ENCODE measurements at places on chromosomes 12 and 14.

DNA sequence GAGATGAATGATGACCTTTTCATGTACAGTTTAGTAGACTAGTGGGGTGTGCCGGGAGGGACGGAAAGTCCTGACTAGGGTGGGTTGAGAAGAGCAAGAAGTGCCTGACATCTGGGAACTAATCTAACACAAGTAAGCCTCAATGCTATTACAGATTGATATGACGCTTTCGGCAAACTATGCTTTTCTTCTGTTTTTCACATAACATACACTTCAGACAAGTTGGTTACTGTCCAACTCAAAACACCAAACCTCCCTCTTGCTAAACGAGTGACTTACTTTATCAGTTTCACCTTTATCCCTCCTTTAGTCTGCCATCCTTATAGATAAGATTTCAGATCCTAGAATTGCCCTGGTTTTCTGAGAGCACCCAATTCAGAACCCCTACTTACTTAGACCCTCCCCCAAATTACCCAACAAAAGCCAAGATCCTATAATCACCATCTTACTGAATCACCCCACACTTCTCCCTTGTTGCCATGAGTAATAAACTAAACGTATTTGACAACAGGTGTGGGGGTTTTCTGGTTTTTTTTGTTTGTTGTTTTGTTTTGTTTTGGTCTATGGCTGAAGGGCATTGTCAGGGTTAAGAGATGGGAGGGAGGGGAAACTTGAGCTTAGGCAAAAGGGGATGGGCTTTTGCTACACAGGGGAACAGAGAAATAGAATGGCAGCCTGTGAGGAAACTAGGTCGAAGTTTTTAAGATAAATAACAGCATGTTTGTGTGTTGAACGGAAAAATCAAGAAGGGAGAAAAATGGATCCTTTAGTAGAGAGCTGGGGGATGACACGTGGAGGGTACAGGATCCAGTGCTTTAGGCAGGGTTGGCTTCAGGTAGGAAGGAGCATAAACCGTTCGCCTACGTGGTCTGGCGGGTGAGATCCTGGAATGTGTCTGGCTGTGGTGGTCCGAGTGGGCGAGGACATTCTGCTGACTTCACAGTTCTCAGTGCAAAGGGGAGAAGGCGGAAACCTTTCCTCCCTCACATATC lies 6.1 kb upstream of the PSMA3 start:
- DNase-seq: no peak

GRCh38 chr12:122366685-122367475 lies 55.6 kb downstream of the CLIP1 start:
- DNase-seq: no peak

- no peak for DNase-seq
Observed at GRCh38 chr12:3732901-3733300, 20.0 kb downstream of the CRACR2A start.

GRCh38 chr14:72906316-72906715 lies 12.4 kb upstream of the DPF3 start:
- no peak for DNase-seq

- DNase-seq: no peak
Observed at GRCh38 chr14:21268617-21269251, 508 bp downstream of the HNRNPC start.

- DNase-seq: no peak
Observed at GRCh38 chr12:90004319-90005074, 295.9 kb upstream of the ATP2B1 start.

GRCh38 chr12:19539071-19539470 lies 99.8 kb downstream of the AEBP2 start:
- DNase-seq: no peak

DNA sequence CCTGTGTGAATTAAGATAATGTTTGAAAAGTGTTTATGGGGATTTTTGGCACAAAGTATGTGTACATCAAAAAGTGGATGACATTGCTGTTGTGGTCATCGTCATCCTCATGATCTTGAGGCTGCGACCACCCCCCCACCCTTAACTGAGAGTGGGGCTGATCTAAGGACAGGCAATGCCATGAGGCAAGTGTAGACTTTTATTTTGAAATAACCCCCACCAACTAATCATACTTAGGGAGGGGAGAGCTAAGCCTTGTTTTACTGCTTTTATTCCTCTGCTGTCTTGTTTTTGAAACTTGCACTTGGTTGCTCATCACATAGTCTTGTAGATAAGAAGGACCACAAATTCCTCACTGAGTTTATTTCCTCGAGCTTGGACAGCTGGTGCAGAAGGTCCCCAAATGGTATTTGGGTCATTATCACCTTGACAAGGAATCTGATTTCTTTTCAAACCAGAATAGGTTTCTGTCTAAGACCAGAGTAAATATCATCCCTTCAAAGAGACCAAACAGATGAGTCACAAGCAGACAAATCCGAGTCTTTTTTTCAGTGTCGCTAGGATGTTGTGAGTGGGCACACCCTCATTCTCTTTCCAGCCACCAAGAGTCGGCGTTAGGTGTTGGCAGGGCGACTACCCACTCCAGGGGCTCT lies 23.9 kb upstream of the SMOC1 start:
- no peak for DNase-seq

DNA sequence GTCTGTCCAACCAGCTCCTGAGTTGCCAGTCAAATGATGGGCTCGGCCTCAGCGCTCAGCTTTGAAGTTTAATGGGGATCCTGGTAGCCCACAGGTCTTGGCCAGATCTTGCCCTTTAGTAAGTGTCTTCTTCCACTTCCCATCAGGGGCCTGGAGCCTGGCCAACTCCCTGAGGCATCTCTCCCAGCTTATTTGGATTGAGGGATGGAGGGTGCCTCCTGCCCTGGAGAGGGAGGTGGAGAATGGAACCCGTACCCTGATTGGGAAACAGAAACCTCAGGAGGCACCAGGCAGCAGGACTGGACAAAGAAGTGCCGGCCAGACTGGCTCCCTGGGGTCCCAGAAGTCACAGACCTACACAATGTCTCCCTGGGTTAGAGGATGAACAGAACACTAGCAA lies 40.5 kb upstream of the LTBP2 start:
- no peak for DNase-seq

DNA sequence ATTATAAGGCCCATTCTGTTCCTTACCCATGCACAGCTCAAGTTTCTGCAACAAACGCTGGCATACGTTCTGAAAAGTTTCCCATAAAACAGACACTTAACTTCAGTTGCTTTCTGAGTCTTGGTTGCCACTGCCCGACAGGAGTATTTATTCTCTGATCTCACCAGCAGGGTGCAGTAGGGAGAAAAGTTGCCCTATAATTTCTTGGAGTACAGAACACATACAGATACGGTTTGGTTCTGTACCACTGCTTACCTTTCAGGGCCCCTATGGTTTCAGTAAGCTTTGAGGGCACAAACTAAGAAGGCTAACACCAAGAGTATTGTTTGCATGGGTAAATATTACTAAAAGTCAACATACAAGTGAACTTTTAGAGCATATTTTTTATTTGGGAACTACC lies 77.9 kb downstream of the SPATA7 start:
- no peak for DNase-seq

DNA sequence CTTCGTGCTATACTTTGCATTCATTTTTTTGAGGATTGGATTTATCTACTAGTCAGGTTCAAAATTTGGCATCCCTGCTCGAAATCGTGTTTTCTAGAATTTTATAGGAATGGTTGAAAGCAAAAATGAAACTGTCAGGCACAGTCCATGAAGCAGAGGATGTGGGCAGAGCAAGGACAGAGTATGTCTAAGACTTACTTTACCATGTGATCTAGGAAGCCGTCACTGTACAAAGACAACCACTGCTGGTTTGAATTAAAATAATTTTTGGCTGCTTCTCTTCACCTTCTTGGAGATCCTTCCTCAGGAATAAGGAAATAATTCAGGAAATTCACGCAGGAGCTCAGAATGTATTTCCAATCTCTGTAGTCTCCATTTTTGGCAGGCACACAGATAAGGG lies 31.6 kb upstream of the SGPP1 start:
- no peak for DNase-seq

- DNase-seq: no peak
Observed at GRCh38 chr12:58034712-58035111, 93.3 kb downstream of the ATP23 start.

DNA sequence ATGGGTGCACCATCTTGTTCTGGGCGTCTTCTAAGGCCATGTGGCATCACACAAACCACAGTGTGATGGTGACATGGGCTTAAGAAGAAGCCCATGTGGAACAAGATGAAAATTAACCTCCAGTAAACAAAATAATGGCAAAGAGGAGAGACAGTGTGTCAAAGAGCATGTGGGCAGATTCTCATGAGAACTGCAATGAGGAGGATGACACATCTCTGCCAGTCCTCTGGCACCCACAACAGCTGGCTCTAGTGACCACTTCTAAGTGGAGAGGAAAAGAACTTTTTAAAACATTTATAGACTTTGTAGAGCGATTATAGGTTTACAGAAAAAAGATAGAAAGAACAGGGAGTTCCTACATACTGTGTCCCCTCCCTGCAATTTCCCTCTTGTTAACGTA lies 401.4 kb downstream of the ATP23 start:
- DNase-seq: no peak

- no peak for DNase-seq
Observed at GRCh38 chr12:52522346-52523011, 2.3 kb upstream of the KRT5 start.

DNA sequence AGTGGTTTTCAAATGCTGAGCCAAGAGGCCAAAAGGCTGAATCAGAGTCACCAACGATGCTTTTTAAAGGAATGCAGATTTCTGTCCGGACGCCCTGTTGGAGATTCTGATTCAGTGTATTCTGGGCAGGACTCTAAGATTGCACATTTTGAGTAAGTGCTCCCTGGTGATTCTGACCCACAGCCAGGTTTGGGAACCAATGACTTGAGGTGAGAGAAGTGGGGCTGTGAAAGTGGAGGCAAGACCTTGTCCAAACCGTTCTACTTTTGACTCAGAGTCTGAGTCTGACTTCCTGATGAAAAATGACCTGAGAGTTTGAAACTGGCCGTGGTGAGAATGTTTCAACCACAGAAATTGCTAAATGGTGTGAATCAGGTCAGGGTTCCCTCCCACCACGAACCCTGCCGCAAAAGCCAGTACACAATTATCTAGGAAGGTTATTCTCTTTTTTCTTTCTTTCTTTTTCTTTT lies 90.2 kb downstream of the NTN4 start:
- no peak for DNase-seq

DNA sequence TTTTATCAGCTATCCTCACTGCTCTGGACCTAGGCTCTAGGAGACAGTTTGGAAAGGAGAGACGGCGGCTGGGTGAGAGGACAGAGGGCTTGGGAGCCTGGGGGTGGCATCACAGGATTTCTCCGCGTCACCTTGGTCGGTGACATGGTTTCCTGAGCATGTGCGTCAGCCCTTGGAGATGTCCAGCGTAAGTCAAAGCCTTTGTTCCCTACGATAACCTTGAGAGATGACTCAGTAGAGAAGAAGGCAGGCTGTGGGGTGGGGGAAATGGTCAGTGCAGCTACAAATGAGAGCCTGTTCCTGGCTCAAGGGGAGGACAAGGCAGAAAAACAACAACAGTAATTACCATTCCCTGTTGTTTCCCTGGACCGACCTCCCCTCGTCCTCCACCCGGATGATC lies 90.2 kb upstream of the TBX3 start:
- DNase-seq: no peak

- no peak for DNase-seq
Observed at GRCh38 chr14:83461521-83461920, 1927.9 kb upstream of the SEL1L start.

DNA sequence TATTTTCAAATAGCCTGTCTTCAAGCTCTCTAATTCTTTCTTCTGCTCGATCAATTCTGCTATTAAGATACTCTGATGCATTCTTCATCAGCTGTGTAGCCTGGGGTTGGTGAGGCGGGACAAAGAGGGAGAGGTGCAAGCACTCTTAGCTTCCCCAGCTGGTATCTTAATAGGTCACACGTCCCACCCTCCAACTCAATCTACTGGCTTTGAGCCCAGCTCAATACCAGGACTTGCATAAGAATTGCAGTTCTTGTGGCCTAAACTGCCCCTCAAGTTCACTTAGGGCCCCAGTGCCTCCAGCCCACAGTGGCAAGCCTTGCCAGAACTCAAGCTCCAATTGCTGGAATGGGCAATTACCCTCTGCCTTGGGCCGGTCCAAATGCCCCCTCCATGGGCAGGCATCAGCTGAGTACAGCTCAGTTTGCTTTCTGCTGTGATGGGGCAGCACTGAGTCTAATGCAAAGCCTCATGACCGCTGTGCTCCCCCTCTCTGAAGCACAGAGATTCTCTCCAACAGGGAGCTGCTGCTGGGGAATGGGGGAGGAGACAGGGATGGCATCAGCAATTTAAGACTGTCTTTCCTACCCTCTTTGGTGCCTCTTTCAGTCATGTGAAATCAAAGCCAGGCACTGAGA lies 5.6 kb upstream of the SPATA7 start:
- no peak for DNase-seq

DNA sequence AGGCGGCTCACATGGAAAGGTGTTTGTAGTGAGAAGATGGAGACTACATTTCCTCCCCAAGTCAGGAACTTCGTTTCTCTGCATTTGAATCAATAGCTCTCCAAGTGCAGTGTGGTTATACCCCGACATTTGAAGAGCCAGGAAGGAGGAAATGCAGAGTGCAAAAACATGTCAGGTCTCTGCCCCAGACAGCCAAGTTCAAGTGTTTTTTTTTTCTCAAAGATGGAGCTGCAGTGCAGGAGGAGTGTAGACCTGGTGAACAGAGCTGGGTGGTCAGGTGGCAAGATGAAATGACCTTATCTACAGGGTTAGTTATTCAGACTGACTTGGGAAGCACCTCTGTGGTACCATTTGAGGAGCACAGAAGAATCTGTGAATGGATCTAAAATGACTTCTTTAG lies 21.3 kb downstream of the MLXIP start:
- no peak for DNase-seq

DNA sequence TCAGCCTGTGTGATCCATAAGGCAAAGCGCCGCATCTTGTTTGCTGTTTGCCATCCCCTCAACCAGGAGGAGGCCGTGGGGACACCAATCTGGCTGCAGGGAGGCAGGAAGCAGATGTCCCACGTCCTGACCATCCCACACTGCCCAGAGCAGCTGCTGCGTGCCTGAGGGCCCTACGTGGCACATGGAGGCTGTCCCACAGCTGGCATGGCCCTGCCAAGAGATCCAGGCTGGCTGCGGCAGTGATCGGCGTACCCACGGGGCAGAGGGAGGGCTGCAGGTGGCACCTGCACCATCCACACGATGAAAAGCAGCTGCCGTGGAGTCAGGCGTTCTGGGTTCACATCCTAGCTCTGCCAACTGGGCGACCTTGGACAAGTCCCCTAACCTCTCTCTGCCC lies 42.0 kb downstream of the NCOR2 start:
- DNase-seq: peak; percentile 25

GRCh38 chr14:106605548-106606448 lies 1079.4 kb downstream of the TMEM121 start:
- DNase-seq: no peak

DNA sequence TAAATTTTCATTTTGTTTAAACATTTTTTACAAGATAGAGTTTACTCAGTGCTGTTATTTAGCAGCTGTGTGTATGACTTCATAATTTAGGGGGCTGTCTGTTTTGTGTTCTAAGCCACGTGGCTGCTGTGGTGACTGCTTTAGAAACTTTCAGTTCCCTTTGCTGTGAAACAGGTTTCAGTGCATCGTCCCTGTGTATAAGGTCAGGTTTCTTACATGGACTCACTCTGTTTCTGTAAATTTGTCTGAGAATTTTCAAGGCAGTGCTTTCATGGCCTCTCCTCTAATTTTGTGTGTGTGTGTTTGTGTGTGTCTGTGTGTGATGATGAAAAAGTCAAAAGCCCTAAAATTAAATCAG lies 32.4 kb downstream of the BICD1 start:
- DNase-seq: no peak

All from occipital lobe (tissue), 3 donors.